K562 (cell line): ENCODE measurements at places on chromosomes 3 and 15. TPM values are rescaled to one million over a fixed set of nuclear protein-coding genes. Genes with fewer than 3 reads are reported as not detected.

- H3K27me3 ChIP-seq, result no peaks in the 10 kb centered on the region
- H3K4me3 ChIP-seq, result peak overlapping the region; percentile 75
- peaks cover 25% of the 10 kb centered on the region; the same call in 2 of the 3 replicates for H3K4me1 ChIP-seq
- peaks cover 16% of the 10 kb centered on the region; the same call in 2 of the 3 replicates for H3K36me3 ChIP-seq
- no peak for DNase-seq
These were observed 736 bp upstream of the MBNL1 start for GRCh38 chr3:152267831-152268554.

DNA sequence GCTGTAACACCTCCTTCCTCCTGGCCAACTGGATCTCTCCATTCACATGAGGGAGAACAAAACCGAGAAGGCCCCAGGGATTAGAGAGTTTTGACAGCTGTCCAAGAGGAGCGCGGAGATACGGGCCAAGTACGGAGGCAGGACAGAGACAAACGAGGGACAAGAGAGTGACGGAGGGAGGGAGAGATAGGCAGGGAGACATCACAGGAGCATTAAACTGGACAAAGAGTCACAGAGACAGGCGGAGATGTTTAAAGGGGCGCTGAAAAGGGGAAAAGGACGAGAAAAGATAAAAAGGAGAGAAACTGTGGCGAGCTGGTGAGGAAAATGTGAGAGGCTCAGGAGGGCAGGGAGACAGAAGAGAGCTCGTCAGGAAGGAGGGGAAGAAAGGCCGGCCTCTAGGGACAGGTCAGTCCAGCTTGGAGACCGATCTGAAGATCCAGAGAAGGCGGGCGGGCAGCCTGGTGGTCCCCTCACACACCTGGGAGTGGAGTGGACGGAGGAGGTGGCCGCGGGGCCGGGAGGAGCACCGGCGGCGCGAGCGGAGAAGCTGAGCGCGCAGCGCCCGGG, 40.5 kb upstream of the ROPN1 start:
- H3K27me3 ChIP-seq, result no peaks in the 10 kb centered on the region; the same call in 2 of the 3 replicates
- DNase-seq, result peak; percentile 7
- H3K27ac ChIP-seq, result no peak overlapping the region

DNA sequence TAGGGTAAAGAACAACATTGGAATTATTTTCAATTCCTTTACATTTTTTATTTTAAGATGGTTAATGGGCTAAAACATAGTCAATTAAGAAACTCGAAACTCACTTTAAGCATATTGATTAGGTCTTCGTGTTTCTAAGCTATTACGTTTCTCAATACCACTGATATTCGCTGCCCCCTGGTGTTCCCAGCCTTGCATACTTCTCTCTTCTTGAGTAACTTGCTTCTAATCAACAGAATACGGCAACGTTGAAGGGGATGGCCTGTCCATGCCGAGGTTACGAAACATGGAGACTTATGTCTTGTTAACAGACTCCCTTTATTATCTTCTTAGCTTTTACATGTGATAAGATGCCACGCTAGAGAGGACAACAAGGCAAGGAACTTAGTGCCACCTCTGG, 43.6 kb downstream of the ROBO1 start:
- H3K27ac ChIP-seq, result no peak overlapping the region
- no peaks in the 10 kb centered on the region for H3K36me3 ChIP-seq
- no peaks in the 10 kb centered on the region for H3K4me1 ChIP-seq
- no peak for DNase-seq

DNA sequence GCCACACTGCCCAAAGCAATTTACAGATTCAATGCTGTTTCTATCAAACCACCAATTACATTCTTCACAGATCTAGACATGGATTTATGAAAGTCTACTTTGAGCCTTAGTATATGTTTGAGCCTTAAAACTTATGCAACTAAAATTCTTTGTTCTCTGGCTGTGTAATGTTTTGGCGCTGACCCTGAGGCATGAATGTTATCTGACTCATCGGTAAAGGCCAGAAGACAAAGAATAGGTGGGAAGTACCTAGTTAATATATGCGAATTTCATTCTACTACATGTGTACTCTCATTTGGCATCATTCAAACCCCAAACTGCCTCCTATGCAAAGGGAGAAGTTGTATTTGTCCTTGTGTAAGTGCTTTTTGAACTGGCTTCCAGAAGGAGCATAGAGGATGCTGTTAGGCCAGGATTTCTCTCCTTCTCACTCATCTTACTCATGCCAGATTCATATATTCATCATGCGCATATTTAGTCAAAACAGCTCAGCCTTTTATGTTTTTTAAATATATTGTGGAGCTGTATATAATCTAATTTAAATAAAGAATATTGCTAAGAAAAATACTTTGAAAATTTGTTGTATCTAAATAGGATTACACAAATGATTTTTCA, 204.2 kb downstream of the NFKBIZ start:
- DNase-seq, result no peak
- H3K27ac ChIP-seq, result no peak overlapping the region
- H3K27me3 ChIP-seq, result no peaks in the 10 kb centered on the region
- H3K4me1 ChIP-seq, result no peaks in the 10 kb centered on the region
- no peaks in the 10 kb centered on the region for H3K36me3 ChIP-seq
- no peak overlapping the region for H3K4me3 ChIP-seq

GRCh38 chr15:29938361-29939335, 116.4 kb upstream of the TJP1 start:
- H3K27ac ChIP-seq, result no peak overlapping the region
- no peaks in the 10 kb centered on the region for H3K36me3 ChIP-seq
- no peak for DNase-seq
- no peaks in the 10 kb centered on the region for H3K4me1 ChIP-seq
- H3K4me3 ChIP-seq, result no peak overlapping the region

Gene SCAMP5
- total RNA-seq, result 0.27 and 0.31 TPM in 2 replicates

Gene PARP3
- total RNA-seq, result 4.8 and 6.5 TPM in 2 replicates

Gene DUOXA2
- total RNA-seq, result not detected in 2 replicates
